ENCODE measurements at places on chromosomes 2 and 18.

- DNase-seq, result no peak
Observed at GRCh38 chr2:105553538-105554196, 154.8 kb upstream of the FHL2 start.

DNA sequence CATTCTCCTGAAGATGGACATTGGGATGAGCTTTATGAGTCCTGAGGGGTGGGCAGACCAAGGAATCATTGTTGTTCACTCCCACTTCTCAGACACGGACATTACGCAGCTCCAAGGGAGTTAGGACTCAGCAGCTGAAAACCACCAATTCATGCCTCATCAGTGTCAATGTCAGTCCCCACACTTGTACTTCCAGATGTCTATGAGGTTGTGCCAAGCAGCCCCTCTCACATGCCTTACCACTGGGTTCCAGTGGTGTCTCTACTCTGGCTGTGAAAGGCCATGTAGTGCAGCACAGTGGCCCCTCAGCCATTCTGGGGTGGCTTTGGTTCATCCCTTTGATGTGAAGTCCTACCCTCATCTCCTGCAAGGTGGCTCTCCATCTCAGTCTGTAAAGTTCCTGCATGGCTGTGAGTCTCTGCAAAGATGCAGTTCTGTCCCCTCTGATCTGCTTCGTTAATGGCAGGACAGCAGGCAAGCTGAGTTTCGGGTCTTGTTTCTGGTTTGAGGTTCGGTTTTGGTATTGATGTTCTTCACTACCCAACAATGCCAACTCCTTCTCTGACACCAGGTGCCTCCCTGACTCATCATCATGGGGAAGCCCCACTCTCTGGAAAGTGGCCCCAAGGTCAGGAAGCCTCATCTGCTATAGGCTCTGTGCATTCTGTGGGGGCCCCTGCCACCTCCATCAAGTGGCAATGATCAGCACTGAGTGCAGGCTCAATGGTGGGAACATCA lies 14.0 kb upstream of the COL6A3 start:
- peak; percentile 34 for DNase-seq

DNA sequence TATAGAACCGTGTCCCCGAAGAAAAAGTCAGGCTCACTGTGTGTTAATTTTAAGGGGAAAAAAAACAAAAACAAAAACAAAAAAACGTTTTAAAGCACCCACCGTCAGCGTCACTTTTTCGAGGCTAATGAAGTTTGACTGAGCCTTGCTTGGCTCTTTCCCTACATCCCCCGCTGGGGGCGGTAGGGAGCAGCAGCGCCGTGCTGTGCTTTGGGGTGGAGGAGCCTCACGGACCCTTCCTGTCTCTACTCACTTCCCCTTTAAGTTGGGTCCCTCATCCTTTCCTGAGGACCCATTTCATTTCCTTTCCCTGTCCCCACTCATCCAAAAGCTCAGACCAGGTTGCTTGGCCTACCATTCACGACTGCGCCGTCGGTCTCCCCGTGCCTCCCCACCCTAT lies 82.8 kb upstream of the RPL31 start:
- DNase-seq, result no peak

GRCh38 chr2:69847068-69847828 lies 17.8 kb downstream of the GMCL1 start:
- DNase-seq, result no peak

DNA sequence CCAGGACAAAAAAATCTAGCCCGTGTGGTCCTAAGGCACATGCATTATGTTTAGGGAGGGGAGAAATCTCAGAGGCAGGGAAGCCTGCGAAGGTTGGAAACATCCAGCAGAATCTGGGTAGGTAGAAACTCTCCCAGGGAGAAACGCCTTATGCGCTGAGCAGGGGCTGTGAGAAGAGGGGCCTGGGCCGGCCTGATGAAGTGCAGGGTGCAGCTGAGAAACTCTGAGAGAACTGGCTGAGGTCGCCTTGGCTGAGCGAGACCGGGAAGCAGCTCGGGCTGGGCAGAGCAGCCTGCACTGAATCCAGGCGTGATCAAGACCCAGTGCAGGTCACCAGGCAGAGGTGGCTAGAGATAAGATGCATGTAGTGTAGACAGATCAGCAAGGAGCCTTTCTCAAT lies 15.1 kb downstream of the CHMP1B start:
- no peak for DNase-seq

- no peak for DNase-seq
Observed at GRCh38 chr18:45653090-45653489, 37.8 kb downstream of the SLC14A2 start.

GRCh38 chr2:63590626-63591408 lies 2.1 kb downstream of the MDH1 start:
- no peak for DNase-seq

- DNase-seq, result no peak
Observed at GRCh38 chr2:187989925-187990623, 301.6 kb upstream of the GULP1 start.

Measured in stimulated activated CD8-positive, alpha-beta memory T cell treated with anti-CD3 and anti-CD28 coated beads, Interleukin-2, amount 100 ng/mL, for 1 hour (primary cell).